ENCODE measurements at places on chromosomes 3 and 15. TPM values are rescaled to one million over a fixed set of nuclear protein-coding genes. Genes with fewer than 3 reads are reported as not detected.

GRCh38 chr3:110656394-110657025 is 415.1 kb upstream of the NECTIN3 start:
- no peak for ATAC-seq

Gene PCBP4
- 105 TPM for total RNA-seq

- ATAC-seq = no peak
Measured at GRCh38 chr15:70001859-70002258, 95.9 kb downstream of the TLE3 start.

Gene CNOT10
- total RNA-seq = 20.5 TPM

DNA sequence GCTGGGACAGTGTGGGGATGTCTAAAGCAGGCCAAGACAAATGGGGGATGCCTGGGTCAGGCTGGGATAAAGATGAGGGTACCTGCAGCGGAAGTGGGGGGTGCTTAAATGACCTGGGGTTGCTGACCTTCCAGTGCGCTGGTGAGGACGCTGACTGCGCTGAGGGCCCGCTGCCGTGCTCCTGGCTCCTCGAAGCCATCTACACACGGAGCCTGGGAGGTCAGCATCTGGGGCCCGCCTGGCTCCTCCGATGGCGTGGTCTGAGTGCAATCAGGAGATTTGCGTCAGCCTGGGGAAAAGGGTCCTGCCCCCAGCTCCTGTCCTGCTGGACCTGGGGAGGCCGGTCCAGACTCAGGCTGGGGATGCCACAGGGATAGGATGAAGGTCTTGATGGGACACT is 50.7 kb downstream of the SCN5A start:
- no peak for ATAC-seq

Gene CCDC80
- 3.3 TPM for total RNA-seq

DNA sequence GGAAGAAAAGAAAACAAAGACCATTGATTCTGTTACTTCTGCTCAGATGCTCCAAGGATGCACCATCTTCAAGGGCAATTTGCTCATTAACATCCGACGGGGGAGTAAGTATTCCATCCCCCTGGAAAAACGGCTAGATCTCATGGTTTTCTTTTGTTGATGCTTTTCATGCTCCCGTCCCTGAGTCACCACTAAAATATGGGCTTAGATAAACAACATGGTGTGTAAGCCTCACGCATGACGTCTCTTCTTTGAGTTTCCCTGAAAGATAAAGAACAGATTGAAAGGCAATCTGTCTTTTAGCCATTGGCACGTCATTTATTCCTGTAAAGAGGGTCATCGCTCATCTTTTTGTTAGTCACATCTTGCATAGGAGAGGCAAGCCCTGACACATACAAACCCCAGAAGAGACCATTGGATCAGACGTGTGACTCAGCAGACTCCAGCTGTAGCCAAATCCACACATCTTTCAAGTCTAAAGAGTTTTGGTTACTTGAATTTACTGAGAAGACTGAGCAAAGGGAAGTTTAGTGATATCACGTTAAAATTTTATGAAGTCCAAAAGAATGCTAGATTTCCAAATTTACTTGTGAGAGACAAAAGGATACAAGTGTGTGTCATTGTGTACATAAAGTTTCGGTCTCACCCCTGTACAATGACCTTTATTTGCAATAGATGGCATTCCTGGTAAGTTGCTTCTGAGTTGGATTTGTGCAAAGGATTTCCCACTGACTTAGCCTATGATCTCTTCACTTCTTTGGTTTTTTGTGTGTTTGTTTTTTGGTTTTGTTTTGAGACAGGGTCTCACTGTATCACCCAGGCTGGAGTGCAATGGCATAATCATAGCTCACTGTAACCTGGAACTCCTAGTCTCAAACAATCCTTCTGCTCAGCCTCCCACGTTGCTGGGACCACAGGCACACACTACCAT is 110.5 kb downstream of the PGPEP1L start:
- ATAC-seq = peak; percentile 86

DNA sequence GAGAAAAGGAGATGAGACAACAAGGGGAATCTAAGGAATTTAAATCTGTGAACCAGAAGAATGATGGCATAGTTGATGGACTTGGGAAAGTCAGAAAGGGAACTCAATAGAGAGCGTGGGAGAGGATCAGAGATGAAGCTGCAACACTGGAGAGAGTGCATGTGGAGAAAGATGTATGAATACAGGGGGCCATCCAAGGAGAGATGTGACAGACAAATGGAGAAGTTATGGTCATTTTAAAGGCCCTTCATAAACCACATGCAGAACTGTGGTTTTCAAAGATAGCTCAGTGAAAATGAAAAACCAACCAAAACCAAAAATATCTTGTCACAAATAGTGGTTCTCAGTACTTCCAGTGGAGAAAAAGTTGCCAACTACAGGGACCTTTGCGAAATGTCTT is 265.2 kb downstream of the SUCLG2 start:
- no peak for ATAC-seq

- ATAC-seq = peak; percentile 51
Measured at GRCh38 chr15:101024073-101024695, 105.0 kb downstream of the LRRK1 start.

DNA sequence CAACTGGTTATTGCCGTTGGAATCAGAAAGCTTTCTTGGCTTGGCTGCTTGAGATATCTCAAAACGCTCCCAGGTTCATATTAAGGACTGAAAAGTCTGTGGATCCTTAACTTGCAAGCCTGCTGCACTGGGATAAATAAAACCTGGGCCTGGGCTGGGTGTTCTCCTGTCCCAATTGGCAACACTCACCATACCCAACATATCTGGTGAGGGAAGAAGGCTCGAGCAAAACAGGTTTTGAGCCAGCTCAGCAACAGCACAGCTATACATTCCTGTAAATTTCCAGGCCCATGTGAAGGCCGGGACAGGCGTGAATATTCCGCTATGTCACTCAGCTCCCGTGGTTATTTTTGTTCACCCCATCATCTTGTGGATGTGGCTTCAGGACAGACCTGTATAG is 169.0 kb upstream of the BCL6 start:
- no peak for ATAC-seq

- ATAC-seq = no peak
Measured at GRCh38 chr3:36813305-36813704, 49.0 kb upstream of the DCLK3 start.
